ENCODE measurements at places on chromosomes 3 and 15. TPM values are rescaled to one million over a fixed set of nuclear protein-coding genes. Genes with fewer than 3 reads are reported as not detected.

DNA sequence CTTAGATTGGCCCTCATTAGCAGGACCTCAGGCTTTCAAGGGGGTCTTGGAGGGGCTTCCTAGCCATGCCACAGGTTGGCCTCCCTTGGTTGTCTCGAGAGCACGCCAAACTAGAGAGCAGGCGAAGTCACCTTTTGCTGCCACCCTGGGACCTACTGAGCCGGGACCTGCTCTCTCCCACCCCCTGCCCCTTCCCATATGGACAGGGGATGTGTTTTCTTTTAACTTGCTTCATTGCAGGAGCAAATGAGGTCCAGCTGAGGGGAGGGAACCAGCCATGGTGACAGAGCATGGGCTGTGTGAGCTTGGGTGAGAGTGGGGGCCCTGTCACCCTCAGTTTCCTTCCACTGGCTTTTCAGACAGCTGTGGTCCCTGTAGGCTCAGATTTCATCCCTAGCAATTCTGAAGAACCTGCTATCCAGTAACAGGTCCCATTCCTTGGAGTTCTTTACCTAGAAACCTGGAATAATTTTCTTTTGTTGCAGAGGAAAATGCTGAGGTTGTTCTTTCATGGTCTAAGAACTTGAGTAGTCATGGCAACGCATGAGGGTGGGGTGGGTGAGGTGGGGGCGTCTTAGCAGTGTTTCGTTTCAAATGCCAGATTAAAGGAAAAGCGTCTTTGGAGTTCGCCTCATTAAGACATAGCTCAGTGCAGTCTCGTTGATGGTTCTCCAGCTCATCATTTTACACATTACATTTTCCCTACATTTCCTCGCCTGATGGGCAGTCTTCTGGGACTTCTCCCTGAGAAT, 20.1 kb upstream of the MAGEF1 start:
- no peak for DNase-seq

LRRC31 gene
- total RNA-seq, result 1.2 TPM

ZPLD1 gene
- 74.8 TPM for total RNA-seq

CLDN18 gene
- total RNA-seq, result not detected

GOLGA8S gene
- 0.10 TPM for total RNA-seq

MESP1 gene
- 0.69 TPM for total RNA-seq
